ENCODE measurements at places on chromosomes 13 and 19.

DNA sequence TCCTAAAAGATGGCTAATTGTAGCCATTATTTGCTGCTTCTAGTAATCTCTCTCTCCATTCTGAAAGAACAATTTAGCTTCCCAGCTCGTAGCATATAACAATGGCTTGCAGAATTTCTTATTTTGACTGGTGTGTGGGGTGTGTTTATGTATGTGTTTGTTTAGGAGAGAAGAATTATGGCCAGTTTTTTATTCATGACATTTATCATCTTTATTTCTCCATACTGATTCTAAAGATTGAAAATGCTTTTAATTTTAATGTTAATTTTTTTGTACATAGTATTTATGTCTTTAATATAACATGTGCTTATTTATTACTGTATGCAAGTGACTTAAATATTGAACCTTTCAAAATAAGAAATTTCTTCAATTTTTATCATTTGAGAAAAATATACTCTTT, 115.8 kb upstream of the TMTC4 start:
- no peak for DNase-seq

- DNase-seq = no peak
Observed at GRCh38 chr13:96229356-96229755, 139.4 kb downstream of the HS6ST3 start.

DNA sequence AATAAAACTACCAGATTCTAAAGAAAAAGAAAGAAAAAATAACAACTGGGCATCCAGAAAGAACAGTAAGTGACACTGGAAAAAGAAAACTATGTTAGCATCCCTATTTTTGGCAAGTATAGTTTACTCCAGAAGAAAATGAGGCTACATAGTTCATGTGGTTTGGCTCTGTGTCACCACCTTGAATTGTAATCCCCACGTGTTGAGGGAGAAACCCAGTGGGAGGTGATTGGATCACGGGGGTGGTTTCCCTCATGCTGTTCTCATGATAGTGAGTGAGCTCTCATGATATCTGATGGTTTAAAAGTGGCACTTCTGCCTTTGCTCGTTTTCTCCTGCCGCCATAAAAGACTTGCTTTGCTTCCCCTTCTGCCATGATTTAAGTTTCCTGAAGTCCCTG, 76.9 kb downstream of the ITGBL1 start:
- DNase-seq = no peak

- no peak for DNase-seq
Observed at GRCh38 chr19:39401070-39401548, 5.5 kb upstream of the ZFP36 start.

DNA sequence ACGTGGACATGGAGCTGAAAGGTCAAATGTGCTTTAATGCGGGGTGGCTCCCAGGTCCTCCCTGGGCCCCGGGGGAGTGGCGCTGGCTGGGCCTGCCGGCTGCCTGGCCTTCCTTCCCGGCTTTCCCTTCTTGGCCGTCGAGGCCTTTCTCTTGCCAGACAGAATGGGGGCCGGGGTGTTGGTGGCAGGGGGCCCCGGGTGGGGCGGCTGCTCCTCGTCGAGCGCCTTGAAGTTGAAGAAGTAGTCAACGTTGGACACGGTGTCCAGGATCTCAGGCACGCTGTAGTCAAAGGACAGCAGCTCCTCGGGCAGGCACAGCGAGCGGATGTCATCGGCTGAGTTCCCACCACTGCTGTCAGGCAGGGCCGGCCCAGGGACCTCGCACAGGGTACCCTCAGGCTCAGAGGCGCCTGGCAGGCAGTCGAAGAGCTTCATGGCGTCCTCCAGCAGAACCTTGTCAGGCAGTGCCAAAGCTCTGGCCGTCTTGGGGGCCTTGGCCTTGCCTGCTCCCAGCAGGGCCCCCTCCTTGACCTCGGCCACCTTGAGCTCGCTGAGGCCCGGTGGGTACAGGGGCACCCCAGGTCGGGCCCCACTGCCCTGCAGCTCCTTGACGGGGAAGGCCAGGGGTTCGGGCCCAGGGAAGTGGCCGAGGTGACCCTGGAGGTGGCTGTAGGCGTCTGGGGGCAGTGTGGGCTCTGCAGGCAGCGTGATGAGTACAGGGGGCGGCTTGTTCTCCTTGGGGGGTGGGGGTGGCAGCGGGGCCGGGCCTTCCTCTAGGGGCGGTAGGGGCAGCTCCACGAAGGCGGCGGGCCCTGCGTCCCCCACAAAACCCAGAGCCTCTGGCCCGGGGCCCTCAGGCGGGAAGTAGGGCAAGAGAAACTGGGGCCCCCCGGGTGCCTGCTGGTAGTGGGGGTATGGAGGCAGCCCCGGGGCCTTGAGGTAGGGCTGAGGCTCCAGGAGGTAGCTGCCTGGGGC, 1.3 kb downstream of the PRR22 start:
- DNase-seq = no peak

- DNase-seq = no peak
Observed at GRCh38 chr19:54902061-54902460, 3.9 kb upstream of the NCR1 start.

DNA sequence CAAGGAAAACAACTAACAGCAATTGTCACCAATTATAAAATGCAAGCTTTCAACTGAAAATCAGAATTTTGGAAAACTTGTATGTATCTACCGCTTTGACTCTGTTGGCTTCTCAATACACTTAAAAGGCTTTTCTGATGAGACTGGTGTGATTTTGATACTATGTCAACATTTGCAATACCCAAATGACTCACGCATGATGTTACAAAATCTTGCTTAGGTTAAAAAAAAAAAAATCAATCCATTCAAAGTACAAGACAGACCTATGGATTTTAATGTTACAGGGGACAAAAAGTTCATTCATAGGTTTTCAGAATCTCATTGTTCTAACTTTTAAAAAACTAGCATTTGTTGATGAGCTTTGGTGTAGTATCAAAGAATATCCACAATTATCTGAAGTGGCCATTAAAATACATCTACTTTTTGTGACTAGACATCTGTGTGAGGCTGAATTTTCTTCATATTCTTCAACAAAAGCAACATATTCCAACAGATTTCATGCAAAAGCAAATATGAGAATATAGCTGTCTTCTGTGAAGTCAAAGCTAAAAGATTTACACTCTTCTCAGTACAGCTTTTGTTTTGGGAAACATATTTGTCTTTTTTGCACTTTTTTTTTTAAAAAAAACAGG, 10.7 kb downstream of the ELF1 start:
- no peak for DNase-seq

DNA sequence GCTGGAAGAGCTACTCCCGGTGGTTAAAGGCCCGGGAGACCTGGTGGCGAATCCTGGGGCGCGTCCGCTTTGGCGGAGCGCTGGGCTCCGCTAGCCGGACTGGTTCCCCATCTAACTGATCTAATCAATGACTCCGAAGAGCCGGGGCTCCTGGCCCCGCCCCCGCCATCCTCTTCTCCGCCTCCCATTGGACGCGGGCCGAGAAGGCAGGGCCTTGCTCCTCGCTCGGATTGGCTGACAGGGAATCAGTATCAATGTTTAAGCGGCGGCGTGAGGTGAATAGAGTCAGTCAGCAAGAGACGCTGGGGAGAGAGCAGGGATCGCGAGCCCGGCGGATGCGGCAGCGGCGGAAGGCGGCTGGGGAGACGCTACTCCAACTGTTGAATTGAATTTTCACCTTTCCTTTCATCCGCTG, 1.7 kb upstream of the PCDH17 start:
- peak; percentile 99 for DNase-seq
